ENCODE measurements at places on chromosomes 6 and 20.
A peak's percentile ranks its signal among the peaks of the same experiment; 100 is the strongest.

GRCh38 chr6:111030008-111031007, 48.5 kb downstream of the RPF2 start:
- DNase-seq, result no peak

DNA sequence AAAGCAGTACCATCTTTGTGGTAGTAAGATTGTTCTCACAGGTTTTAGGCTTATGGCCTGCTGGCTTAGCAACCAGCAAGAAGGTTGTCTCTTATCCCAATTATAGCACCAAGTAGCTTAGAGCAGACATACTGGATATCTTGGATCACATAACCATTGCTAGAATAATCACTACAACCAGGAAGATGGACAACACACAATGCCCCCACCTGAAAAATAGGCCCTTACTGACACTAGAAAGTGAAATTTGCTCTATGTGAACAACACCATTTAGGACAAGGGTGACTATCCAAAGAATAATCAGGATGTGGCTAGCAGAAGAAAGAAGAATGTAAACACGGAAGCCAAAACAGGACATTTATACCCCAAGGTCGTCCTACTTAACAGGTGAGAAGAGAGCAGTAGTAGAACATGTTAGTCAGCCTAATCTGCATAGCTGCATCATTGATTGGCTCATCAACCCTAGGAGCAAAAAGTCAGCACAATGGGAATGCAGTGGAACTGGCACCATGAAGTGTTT, 172.7 kb upstream of the MARCKS start:
- no peak for DNase-seq

GRCh38 chr6:8389036-8389818, 46.1 kb downstream of the SLC35B3 start:
- DNase-seq, result no peak

DNA sequence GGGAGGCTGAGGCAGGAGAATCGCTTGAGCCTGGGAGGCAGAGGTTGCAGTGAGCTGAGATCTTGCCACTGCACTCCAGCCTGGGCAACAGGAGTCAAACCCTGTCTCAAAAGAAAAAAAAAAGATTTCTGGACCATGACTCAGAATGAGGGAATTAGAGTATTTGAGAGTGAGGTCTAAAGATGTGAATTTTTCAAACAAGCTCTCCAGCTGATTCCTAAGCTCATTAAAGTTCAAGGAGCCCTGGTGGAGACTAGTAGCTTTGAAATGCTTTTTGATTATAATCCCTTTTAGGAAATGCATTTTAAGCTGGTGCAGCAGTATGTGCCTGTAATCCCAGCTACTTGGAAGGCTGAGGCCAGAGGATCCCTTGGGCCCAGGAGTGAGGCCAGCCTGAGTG, 21.8 kb upstream of the SRF start:
- no peak for DNase-seq

- DNase-seq, result no peak
These were observed 6.9 kb downstream of the PI3 start for GRCh38 chr20:45181639-45182038.

DNA sequence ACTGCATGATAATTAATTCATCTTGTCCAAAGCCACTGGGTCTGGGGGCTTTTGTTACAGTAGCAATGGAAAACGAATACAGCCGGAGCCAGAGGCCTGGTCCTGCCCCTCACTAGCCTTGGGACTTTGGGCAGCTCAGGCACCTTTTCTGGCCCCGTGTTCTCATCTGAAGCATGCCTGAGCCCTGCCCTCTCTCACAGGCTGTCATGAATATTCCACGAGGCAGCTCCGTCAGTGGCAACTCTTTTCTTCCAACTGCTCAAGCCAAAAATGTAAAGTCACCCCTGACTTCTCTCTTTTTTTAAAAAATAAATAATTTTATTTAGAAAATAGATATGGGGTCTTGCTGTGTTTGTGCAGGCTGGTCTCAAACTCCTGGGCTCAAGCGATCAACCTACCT, 5.3 kb downstream of the BNIP5 start:
- DNase-seq, result no peak

- no peak for DNase-seq
These were observed 9.4 kb upstream of the GATA5 start for GRCh38 chr20:62485062-62485700.

DNA sequence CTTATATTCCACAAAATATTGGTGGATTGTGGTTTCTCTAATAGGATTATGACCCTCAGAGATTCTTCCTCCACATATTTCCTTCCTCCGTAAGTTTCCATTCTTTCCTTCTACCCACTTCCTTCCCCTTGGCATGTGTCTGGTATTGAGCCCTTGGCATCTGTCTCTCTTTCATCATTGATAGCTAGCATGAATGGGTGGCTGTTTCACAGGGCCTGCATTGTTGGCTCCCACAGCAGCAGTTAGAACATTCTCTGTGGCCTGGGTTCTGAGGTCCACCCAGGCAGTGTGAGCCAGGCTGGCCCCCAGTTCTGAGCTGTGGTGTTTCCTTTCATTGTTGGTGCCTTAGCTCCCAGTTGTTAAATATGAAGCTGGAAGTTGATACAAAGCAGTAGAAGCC, 125.3 kb downstream of the ANKS1A start:
- DNase-seq, result no peak

- DNase-seq, result no peak
These were observed 18.4 kb upstream of the RAMACL start for GRCh38 chr6:166604911-166605310.

DNA sequence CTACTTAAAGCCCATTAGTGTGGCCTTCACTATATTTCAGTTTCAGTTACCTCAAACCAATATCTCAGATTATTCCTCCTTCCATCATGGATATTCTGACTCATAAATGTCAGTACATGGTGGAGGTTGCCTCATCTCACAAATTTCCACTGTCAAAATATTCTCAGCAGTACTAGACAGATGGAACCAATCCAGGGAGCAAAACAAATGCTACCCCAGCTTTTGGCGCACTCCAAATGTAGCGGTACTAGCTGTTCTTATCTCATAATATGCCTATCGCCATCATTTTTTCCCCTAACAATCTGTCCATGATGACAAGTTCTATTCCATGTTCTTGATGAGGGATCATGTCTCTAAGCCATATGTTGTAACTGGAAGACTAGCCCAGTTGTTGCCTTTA, 1026.1 kb downstream of the KIF16B start:
- no peak for DNase-seq

GRCh38 chr20:6426287-6426891, 303.6 kb upstream of the FERMT1 start:
- DNase-seq, result peak; percentile 50

GRCh38 chr20:62168061-62168460, 14.8 kb upstream of the MTG2 start:
- no peak for DNase-seq

DNA sequence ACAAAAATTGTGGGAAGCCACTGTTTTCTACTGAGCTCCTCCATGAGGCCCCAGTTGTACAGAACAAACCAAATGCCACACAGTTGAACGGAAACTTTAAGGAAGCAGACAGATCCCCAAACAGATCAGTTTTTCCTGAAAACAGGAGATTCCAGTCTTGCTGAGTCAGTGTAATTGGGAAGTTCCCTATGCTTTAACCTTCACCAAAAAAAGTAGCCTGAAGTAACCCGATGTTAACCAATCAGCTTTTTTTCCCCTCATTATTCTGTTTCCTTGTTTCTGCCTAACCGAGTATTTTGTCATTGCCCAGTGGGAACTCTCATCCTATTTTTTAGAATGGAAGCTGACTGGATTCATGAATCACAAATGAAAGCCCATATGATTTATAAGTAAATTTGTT, 36.7 kb downstream of the MARCKS start:
- DNase-seq, result no peak
